ENCODE measurements at places on chromosomes 11 and 22.

DNA sequence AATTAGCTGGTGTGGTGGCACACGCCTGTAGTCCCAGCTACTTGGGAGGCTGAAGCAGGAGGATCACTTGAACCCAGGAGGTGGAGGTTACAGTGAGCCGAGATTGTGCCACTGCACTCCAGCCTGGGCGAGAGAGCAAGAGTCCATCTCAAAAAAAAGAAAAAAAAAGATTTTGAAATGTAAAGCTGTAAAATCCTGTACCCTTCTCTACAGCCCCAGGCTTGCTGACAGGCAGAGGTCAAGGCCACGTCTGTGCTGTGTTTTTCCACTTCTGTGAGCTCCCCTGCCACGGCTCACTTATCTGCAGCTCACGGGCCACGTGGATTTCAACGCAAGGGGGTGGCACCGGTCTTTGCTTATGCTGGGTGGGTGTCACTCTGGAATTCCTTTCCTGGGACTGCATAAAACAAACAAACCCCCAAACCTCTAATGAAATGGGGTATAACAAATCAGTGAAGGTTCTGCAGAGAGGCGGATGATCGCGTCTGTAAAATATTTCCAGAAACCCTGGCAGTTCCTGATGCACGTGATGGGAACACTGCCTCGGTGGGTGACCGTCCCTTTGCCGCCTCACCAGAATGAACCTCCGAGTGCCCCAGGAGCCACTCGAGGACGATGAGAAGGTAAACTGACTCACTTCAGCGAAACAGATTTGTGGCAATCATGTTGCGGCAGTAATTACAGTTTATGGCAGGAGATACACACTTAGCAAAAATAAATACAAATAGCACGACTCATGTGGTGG, 44.0 kb upstream of the ATXN10 start:
- DNase-seq = no peak

- DNase-seq = peak; percentile 8
Measured at GRCh38 chr11:32931606-32932005, 39.0 kb downstream of the QSER1 start.

DNA sequence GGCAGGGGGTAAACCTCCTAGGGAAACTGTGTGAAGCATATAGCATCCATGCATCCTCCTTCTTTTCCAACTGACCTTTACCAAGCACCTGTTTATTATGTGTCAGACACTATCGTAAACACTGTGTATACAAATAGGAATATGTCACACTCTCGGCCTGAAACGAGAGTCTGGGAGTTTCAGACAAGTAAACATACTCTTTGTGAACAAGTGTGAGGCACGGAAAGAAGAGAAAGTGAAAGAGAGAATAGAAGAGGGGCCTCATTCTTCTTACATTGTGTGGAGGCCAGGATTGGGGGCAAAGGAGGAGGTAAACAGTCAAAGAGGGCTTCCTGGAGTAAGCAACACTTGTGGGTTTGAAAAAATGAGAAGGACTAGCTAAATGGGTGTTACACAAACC, 16.4 kb downstream of the CSNK2A3 start:
- DNase-seq = no peak

DNA sequence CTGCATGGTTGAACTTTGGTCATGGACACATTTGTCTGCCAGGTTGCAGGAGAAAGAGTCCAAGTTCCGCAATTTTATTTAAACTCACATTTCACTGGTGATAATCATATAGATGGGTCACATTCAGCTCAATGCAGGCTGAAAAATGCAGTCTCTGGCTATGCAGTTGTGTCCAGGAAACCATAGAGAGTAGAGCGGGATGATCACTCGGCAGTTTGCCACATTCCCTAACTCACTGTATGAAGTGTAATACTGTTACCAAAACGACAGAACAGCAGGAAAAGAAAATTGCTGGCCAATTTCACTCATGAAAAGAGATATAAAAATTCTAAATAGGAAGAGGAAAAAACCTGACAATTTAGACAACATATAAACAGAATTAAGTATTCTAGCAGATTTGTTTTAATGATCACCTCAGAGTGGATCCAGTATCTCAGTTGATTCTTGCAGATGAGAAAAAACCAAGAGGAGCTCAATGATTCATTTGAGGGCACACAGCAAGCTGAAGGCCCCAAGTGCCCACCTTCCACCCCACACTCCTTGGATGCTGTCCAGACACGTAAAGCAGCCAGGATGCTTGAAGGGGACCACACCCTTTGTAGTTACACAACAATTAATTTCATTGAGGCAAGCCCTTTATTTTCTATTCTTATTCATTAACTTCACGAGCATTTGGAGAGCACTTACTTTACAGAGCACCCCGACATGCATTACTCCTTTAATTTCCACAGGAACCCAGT, 422.3 kb downstream of the SOX6 start:
- no peak for DNase-seq

GRCh38 chr11:18721561-18722292, 4.3 kb downstream of the IGSF22 start:
- DNase-seq = peak; percentile 52
